Activated T-helper 2 cell treated with anti-CD3 and anti-CD28 coated beads, Interferon-gamma antibody, Interleukin-2, Interleukin-4, amounts not matched to agents 10 μg/mL and 5 μg/mL and 100 μg/mL, durations not matched to agents 14 hours and 24 hours and 36 hours (primary cell): ENCODE measurements at places on chromosomes 2 and 18.

DNA sequence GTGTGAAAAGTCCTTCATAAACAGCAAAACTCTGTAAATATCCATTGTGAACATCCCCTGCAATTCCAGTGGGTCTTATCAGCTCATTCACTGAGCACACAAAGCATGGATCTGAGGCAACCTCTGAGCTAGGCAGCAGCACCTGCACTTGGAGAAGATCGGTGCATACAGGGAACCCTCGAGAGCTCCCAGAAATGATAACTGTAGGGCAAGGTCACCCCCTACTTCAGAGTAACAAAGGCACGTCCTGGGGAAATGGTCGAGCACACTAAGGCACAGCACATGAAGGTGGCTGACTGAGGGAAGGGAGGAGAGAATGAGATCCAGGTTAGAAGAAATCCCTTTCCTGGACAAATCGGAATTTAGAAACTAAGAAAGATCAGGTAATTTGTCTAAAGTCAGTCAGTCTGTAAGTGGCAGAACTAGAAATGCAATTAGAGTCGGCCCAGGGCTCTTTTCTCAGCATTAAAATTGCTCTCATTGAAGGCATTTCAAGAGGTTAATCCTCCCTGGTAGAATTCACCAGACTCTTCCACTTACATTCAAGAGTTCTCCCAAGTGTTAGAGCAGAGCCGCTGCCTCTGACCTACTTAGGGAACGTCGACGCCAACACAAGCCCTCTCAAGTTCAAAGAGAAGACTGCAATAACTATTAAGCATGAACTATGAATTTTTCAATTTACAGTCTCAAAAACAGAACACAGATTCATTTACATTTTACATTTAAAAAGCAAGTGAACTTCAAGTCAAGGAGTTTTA lies 45.9 kb downstream of the PXDN start:
- no peak overlapping the region for H3K27ac ChIP-seq
- H3K4me1 ChIP-seq = no peaks in the 10 kb centered on the region
- H3K4me3 ChIP-seq = no peak overlapping the region
- no peaks in the 10 kb centered on the region for H3K36me3 ChIP-seq
- DNase-seq = no peak

DNA sequence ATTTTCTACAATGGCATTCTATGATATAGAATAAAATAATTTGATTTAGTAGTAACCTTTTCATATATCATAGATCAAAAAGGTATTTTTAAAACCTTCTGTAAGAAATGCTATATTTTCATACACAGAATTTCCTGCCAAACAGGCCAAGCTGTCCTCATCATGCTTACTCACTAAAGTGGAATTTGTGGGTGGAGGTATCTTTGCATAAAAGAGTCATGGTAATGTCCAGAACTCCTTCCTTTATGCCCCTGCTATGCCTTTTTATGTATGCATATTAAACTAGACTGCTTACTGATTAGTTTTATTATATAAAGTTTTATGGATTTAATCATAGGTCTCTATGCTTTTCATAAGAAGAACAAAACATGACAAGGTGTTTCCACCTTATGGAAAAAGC lies 27.5 kb upstream of the MARCHF7 start:
- no peaks in the 10 kb centered on the region for H3K4me1 ChIP-seq
- no peaks in the 10 kb centered on the region for H3K36me3 ChIP-seq
- H3K4me3 ChIP-seq = no peak overlapping the region
- H3K27me3 ChIP-seq = peaks cover 2% of the 10 kb centered on the region
- no peak for DNase-seq

DNA sequence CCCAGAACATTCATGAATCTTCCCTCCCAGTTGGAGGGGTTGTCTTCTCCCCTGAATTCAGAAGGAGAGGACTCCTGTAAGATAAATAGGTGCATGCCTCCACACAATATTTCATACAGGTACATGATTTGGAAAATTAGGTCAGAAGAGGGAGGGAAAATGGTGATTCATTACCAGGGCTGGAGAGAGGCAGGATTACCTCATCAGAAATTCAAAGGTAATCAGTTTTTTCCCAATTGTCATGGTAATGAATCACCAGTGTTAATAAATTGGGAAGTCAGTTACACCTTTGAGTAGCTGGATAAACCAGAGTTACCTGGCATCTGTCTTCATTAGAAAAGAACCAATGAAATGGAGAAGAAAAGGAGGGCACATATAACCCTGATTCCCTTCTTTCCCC lies 128.5 kb downstream of the EN1 start:
- no peak overlapping the region for H3K27ac ChIP-seq
- no peaks in the 10 kb centered on the region for H3K4me1 ChIP-seq
- no peak for DNase-seq
- H3K36me3 ChIP-seq = no peaks in the 10 kb centered on the region
- no peak overlapping the region for H3K4me3 ChIP-seq

DNA sequence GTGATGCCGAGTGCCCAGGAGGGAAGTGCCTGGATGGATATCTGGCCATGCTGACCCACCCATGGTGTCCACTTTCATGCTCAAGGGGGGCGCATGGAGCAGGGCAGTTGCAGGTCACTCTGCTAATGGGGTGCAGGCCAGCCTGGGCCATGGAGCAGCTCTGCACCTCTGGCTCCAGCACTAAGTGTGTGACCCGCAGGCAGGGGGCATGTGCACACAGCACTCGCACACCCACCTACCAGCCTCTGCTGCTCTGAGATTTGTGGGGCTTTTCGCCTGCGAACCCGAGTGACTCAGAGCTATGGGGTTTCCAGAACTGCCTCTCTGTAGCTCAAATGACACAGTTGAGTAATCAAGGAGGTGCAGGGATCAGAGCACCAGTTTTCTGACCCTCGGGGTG lies 66.2 kb downstream of the CYP26B1 start:
- H3K27me3 ChIP-seq = no peaks in the 10 kb centered on the region
- H3K36me3 ChIP-seq = no peaks in the 10 kb centered on the region
- H3K4me1 ChIP-seq = no peaks in the 10 kb centered on the region
- DNase-seq = no peak
- no peak overlapping the region for H3K27ac ChIP-seq
